ENCODE measurements at places on chromosomes 7 and 10.

- peak; percentile 3 for DNase-seq
These were observed 348.0 kb downstream of the TYW1 start for GRCh38 chr7:67344481-67345193.

- no peak for DNase-seq
These were observed 42.7 kb downstream of the LRRC18 start for GRCh38 chr10:48896756-48897440.

DNA sequence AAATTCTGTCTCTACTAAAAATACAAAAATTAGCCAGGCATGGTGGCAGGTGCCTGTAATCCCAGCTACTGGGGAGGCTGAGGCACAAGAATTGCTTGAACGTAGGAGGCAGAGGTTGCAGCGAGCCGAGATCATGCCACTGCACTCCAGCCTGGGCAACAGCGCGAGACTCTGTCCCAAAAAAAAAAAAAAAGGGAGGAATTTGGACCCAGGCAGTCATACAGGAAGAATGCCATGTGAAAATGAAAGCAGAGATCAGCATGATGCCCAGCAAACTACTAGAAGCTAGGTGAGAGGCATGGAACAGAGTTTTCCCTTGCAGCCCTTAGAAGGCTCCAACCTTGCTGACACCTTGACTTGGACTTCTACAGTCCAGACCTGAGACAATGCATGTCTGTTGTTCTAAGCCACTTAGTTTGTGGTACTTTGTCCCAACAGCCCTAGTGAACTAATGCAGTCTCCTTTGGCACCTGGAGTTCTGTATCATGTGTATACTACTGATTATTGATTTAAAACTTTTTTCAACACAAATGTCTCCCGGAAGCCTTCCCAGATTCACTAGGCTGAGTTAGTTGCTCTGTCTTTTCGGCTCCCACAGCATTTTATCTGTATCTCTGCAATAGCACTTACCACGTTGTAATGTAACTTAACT lies 10.2 kb upstream of the BAG3 start:
- DNase-seq, result no peak

DNA sequence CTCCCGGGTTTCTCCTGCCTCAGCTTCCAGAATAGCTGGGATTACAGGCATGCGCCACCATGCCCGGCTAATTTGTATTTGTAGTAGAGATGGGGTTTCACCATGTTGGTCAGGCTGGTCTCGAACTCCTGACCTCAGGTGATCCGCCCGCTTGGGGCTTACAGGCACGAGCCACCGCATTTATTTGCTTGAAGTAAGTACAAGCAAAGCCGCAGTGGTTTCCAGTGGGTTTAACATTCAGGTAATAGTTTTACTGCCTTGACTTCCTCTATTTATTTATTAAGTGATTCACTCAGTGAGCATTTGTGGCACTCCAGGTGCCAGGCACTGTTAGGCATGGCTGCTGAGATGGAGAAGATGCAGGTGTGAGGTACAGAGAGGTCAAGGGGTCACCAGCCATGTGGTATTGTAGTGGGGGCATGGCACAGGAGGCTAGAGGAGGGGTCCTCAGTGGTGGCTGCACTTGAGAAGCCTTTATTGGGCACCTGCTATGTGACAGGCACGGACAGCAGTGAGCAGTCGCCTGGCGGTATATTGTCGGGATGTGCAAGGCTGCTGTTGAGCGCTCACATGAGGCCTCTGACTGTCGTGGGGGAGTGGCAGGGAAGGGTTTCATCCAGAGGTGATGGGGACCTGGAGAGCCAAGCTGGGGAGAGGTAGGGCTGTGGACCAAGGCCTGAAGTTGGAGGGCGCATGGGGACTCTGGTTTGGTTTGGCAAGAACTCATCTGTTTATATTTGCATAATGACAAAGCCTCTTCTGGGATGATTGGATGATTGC lies 54.9 kb downstream of the DOCK1 start:
- DNase-seq, result no peak

DNA sequence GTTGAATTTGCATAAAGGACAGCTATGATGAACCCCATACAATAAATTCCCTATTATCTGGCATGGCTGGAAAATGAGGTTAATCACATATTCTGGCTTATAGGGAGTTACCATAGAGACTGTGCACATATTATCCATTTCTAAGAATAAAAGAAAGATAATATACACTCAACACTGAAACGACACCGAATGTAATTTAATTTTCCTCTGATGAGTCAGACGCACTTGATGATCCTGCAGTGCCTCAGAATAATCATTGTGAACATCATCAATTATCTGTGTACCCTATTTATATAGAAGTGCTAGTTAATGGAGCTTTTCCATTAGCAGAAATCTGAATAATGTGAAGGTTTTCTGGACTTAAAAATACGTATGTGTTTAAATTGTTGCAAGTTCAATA lies 60.2 kb downstream of the SGCE start:
- peak; percentile 10 for DNase-seq

- DNase-seq, result no peak
These were observed 793.9 kb downstream of the SORCS3 start for GRCh38 chr10:105434970-105435369.

DNA sequence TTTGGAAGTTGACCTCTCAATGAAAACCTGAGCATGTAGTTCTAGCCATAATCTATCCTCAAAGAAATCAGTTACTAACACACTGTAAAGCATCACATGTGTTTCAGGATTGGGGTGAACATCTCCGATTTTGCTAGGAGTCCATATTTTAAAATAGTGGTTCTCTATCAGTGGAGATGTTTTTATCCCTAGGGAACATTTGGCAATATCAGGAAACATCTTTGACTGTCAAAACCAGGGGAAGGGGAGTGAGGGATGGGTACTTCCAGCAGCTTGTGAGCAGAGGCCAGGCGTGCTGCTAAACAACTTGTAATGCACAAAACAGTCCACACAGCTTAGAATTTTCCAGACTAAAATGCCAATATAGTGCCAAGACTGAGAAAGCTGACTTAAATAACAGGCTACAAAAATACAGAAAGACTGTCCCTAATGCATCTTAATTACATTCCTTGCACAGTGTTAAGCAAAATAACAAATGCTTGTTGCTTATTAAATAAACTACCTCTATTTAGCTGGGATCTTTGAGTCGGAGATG lies 120.9 kb downstream of the CRPPA start:
- DNase-seq, result no peak

DNA sequence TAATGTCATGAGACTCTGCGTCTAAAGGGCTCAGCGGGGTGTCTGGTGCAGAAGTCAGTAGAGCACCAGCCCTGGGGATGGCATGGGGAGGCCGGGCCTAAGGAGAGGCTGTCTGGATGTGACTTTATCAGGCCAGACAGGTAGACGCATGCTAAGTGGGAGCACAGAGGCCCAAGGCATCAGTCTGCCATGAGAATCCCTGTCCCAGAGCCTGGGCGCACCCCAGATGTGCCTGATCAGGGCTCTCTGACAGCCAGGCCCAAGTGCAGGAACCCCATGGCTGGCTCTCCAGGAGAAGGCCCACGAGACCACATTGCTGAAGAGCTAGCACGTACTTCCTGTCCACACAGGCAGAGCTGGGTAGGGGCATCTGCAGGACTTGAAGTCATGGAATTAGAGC lies 48.0 kb upstream of the CPXM2 start:
- no peak for DNase-seq

- DNase-seq, result peak; percentile 23
These were observed 14.3 kb downstream of the GHRHR start for GRCh38 chr7:30977896-30978564.

GRCh38 chr10:123212063-123212462 lies 57.9 kb downstream of the BUB3 start:
- peak; percentile 11 for DNase-seq

DNA sequence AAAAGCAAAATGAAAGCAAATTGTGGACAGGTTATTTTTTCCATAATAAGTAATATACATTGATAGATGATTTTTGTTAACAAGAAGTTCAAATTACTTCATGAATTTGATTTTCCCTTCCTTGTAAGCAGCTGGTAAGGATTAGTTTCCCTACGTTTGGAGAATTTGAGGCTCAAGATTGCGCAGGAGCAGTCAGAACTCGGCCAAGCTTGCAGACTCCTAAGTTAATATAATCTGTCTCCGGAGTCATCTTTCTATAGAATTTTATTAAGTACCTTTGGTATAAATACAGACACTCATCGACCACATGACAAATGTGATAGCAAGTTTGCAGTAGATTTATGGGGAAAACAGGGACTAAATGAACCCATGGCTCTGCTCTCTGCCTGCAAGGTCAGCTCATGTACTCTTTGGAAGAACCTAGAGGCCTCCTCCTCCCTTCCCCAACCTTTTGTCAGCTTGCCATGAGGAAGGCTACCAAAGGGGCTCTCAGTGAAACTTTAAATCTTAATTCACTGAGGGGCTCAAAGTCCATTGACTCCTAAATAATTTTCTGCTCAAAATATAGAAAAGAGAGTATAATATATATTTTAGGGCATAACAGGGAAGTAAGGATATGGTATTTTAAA lies 89.2 kb upstream of the CTTNBP2 start:
- DNase-seq, result no peak
